ENCODE measurements at places on chromosomes 6 and 20.

- no peak for DNase-seq
Observed at GRCh38 chr6:126199466-126199865, 140.4 kb upstream of the CENPW start.

- no peak for DNase-seq
Observed at GRCh38 chr6:84773431-84774156, 9.2 kb upstream of the TBX18 start.

DNA sequence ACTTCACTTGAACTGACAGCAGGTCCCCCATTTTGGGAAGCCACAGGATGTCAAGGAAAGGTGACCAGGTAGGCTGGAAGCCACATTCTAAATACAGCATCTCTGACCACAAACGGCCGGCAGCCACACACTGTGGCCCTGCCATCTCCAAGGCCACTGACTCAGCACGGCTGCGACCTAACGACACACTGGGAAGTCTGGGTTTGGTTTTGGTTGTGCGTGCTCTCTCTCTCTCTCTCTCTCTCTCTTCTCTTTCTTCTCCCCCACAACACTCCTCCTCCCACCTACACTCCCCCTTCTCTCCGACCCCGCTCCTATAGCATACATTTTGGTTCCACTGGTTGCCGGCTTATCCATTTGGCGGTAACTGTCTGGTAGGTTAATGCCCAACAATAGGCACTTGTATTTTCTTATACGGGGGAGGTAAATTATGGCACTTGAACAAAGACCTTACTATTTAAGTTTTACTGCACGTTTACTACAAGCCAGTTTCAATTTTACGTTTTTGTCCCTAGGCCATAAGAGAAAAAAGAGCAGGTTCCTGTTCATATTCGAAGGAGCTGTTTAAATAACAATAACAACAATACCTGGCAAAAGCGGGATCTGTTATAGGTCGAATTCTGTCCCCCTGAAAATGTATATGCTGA is 103.6 kb downstream of the GMDS start:
- DNase-seq, result no peak

DNA sequence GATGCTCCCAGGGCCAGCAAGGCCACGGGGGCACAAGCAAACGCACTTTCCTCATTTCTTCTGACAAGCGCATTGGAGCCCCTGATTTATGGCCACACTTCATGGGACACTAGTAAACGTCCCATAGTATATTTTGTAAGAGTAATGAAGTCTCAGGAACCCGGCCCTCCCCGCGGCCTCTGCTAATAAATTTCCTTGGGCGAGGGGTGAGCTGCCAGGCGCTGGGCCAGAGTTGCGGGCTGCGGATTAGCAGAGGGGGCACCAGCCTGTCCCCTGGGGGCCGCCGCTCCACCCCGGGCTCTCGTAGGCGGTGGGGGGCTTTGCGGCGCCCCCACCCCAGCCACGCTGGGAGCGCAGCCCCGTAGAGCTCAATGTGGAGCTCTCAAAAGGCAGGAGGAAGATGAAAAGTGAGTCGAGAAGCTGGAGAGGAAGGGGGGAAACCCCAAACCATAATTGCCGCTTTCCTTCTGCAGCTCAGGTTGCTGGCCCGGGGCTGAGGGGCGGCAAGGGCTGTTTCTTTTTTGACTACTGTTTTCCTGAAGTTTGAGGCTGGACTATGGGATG is 173.6 kb downstream of the CDC5L start:
- no peak for DNase-seq

- DNase-seq, result no peak
Observed at GRCh38 chr20:5353624-5354496, 37.1 kb upstream of the PROKR2 start.

GRCh38 chr6:46305236-46305635 is 134.5 kb upstream of the ENPP5 start:
- no peak for DNase-seq

GRCh38 chr6:13445005-13445743 is 42.2 kb downstream of the GFOD1 start:
- DNase-seq, result no peak

DNA sequence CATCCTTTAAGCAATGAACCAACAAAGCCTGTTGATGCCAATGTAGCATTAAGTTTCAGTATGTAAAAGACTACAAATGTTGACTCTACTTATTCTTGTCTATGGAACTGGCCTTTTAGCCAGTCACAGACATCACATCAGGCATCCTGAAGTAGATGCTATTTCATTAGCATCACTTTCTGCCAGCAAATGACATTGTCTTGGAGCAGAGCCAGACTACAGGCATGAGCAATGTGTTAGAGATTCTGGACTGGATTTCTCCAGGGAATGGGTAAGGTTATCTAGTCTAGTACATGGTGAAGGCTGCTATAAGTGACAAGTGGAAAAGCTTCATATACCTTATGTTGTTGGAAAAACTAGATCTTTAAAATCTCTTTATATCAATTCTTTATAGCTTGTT is 142.9 kb downstream of the ADGRB3 start:
- no peak for DNase-seq

GRCh38 chr6:64736421-64736950 is 970.5 kb downstream of the EYS start:
- DNase-seq, result no peak

DNA sequence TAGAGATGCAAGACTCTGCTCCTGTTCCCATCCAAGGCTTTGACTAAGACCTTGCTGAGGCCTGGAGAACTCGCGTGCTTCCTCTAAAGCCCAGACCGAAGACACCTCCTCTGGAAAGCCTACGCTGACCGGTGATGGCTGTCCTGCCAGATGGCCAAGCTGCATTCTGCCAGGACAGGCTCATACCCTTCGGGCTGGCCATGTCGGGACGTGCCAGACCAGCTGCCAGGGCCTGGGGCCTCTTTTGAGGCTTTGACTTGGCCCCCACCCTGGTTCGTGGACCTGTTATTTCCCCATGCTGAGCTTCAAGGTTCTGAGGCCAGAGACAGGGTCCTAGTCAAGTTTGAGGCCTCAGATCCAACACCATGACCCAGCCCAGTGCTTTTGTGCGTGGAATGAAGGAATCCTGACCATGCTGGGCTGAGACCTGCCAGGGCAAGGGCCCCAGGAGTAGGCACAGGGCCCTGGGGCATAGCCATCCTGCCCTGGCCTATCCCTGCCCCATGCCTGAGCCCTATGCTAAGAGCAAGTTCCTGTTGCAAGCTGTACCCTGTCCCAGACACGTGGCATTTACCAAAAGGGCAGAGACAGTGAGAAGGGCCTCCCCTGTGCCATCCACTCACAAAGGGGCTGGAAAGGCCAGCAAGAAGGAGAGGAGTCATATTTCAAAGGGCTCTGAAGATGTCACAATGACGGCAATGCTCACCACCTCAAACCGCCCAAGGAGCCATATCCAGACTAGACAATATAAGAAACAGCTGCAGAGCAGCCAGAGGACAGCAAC is 42.8 kb downstream of the MRPL14 start:
- no peak for DNase-seq

- no peak for DNase-seq
Observed at GRCh38 chr6:18507018-18507415, 119.9 kb downstream of the RNF144B start.

GRCh38 chr20:11406877-11407276 is 510.8 kb upstream of the BTBD3 start:
- DNase-seq, result no peak

DNA sequence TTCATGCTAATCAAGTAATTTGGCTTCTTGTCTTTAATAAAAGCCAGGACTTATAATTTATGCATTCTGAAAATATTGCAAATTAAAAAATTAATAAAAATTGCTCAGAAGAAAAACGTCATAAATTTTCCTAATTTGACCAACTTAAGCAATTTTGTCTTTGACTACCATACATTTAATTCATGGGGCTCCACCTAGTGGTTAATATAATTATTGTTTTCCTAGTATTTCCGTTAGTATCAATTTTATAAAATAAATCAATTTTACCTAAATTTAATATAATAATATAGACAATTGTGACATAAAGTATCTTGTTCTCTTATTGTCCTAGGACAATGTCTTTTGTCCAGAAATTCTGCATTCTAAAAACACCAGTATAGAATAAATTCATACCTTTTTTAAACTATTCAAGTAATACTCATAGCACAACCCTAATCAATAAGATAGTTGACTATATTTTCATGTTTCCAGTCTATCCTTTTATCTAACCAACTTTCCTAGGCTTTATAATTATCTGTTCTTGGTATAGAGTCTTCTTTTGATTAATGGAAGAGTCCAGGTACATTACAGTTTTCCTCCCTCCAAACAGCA is 319.9 kb downstream of the TRDN start:
- DNase-seq, result no peak

GRCh38 chr6:24431045-24431451 is 28.3 kb downstream of the MRS2 start:
- DNase-seq, result no peak

- DNase-seq, result no peak
Observed at GRCh38 chr6:162999575-163000285, 272.0 kb downstream of the PACRG start.

DNA sequence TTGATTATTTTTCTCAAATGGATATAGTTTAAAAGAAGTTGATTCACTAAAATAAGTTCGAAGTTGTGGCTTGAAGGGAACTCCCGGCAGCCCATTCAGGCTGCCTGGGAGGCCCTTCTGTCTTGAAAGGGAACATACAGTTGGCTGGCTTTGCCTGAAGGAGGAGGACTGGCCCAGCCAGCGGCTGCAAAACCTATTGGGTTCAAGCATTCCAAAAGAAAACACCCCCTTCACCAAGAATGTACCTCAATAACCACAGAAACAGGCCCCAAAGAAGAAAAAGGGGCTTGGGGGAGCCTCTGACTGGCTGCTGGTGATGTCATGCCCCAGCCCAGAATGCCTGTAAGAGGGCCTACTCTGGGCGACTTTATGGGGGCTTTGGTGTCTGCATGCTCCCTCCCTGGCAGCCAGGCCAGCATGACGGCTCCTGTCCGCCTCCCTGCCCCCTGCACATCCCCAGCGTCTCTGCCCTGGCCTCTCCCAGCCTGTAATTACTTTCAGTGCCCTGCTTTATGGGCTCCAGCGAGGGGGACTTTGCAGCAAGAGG is 36.5 kb downstream of the MAFB start:
- no peak for DNase-seq

GRCh38 chr20:8318965-8319625 is 187.0 kb downstream of the PLCB1 start:
- DNase-seq, result no peak

- no peak for DNase-seq
Observed at GRCh38 chr20:7144464-7144863, 377.0 kb downstream of the BMP2 start.

GRCh38 chr6:18309046-18309445 is 44.7 kb upstream of the DEK start:
- DNase-seq, result no peak

DNA sequence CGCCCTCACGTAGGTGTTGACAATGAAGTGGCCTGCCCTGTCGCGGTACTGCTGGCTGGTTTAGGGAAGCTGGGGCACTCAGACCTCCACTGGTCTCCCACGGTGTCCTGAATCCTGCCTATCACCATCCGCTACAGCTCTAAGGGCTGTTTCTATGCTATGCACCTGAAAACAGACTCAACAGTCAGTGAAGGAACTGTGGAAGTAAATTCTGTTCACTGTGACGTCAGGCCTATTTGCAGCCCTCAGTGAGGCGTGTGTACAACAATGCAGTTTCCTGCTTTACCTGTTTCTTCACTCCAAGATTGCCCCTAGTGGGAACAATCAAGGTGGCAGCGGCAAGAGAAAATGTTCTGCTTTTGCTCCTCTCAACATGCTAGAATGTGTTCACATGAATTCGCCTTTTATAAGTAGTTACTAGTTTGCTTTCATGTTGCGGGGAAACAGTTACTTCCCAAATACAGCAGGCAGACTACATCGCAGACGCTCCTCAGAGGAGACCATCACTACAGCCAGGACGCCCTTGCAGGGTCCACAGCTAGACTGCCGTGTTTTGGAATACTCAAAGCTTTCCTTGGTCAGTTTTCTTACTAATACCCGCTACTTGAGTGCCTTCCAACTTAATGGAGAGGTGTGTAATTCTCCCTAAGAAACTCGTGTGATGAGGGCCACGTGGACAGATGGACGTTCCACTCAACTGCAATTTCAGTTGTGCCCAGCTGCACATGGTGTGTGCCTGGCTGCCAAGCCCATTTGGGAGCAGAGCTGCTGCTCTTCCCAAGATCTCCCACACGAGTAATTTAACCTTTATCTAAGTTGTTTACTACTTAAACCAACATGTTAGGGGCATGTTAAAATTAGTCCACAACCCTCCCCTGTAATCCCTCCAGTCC is 25.4 kb downstream of the DIDO1 start:
- DNase-seq, result no peak

DNA sequence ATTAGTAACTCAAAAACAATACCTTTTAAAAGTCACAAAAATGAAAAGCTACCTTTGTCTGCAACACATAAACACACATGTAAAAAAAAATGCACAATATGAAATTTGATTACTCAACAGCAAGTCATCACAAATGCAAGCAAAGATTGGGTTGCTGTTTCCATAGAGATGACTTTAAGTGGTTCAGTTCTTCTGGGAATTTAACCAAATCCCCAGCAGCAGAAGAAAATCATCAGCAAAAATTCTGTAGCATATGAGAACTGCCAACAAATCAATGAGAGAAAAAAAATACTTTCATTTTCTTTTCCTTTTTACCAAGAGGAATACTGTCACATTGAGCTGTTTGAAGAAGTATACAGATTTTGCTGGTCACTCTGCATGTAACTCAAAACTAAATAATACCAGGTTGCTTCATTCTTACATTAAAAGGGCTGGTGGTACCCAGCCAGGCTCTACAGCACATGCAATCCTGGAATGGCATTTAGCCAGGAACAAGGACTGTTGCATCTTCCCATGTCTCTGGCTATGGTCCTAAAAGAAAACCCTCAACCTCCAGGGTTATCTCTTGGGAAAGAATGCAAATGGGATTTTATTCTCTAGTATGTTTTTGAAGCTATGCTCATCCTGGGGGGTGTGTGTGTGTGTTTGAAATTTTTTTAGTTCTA is 158.3 kb downstream of the OPRM1 start:
- DNase-seq, result no peak

- no peak for DNase-seq
Observed at GRCh38 chr20:40195742-40196141, 493.3 kb downstream of the MAFB start.

DNA sequence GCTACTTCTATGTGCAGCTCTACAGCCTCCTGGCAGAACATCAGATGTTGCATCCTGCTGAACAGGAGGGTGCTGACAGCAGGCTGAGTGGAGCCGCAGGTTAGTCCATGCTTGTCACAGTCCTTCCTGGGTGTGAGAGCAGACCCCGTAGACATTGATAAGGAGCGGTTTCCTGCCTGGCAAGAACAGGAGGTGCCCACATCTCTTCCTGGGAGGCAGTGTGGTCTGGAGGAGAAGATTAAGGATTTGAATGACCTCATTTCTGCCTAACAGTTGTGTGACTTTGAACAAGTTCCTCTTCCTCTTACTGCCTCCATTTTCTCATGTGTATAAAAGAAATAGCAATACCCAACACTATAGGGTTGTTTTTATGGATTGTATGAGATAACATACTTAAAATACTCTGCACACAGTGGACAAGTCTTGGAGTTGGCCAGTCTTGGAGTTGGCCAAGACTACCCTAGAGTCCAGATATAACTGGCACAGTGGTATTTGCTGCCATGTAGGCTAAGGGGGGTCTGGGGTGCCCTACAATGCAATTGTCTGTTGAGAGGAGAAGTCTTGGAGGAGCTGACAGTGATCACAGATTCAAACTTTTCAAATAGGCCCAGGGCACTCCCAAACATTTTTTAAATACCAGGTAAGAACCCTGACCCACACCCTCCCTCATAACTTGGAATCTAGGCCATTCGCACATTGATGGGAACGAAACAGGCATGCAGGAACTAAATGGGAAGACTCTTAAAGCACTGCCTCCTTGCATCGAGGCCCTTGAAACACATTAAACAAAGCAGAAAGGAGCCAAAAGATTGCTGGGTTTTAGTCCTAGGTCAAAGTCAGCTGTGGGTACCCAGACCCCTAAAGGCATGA is 32.6 kb upstream of the TBC1D7 start:
- DNase-seq, result no peak

Data from activated CD4-positive, alpha-beta T cell treated with anti-CD3 and anti-CD28 coated beads, Interleukin-2, amount 50 U/mL, for 24 hours (primary cell).